ENCODE measurements at places on chromosomes 4 and X. TPM values are rescaled to one million over a fixed set of nuclear protein-coding genes. Genes with fewer than 3 reads are reported as not detected.
A peak's percentile ranks its signal among the peaks of the same experiment; 100 is the strongest.

Gene LRP2BP
- 0.74 TPM for total RNA-seq

DNA sequence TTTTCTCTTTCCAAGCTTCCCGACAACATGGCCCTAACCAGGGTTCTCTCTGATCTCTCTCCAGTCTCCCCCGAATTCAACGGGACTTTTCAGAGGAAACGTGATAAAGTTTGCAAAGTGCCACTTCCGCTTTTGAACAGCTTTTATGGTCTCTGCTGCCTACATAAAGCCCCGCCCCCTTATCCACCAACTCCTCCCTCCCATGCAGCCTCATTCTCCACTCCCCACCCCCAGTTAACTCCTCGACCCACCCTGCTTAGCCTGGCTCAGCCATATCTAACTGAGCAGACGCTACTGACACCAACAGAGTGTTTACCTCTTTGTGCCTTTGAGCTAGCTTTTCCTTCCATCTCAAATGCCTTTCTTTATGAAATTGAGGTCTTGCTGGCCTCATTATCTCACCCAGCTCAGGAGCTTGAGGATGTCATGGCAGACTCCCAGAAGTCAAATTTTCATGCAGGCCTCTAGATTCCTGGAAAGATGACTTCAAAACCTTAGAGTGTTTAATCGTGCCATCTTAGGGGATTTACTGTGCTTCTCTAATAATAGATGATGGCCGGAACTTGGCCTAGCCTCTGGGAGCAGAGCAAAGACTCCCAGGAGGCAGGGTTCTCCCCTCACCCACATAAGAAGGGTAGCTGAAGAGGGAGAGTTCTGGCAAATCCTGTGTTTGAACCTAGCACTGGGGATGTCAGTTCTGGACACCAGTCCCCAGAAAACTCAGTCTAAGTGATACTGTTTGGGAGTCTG is 606.0 kb downstream of the BCOR start:
- no peak for DNase-seq

- DNase-seq: no peak
These were observed 47.4 kb downstream of the C4orf33 start for GRCh38 chr4:129143359-129143758.

GRCh38 chr4:41358647-41359421 is 102.1 kb downstream of the UCHL1 start:
- DNase-seq: peak; percentile 42

GRCh38 chr4:10416441-10416840 is 40.8 kb downstream of the ZNF518B start:
- no peak for DNase-seq

DNA sequence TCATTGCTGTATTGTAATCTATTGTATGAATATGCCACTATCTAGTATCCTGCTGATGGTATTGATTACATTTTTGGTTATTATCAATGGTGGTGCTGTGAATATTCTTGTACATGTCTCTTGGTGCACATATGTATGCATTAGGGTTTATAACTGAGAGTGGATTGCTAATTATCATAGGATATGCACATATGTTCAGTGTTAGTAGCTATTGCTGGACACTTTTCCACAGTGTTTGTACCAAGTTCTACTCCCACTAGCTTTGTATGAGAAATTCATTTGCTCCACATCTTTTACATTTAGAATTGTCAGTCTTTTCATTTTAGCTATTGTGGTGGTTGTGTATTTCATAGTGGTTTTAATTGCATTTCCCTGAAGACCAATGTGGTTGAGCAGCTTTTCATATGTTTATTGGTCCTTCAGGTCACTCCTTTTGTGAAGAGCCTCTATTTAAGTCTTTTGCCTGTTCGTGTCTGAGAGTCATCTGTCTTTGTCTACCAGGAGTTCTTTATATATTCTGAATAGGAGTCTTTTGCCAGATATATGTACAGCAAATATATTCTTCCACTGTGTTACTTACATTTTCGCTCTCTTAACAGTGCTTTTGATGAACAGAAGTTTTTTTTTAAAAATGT is 87.1 kb downstream of the TBC1D19 start:
- no peak for DNase-seq

DNA sequence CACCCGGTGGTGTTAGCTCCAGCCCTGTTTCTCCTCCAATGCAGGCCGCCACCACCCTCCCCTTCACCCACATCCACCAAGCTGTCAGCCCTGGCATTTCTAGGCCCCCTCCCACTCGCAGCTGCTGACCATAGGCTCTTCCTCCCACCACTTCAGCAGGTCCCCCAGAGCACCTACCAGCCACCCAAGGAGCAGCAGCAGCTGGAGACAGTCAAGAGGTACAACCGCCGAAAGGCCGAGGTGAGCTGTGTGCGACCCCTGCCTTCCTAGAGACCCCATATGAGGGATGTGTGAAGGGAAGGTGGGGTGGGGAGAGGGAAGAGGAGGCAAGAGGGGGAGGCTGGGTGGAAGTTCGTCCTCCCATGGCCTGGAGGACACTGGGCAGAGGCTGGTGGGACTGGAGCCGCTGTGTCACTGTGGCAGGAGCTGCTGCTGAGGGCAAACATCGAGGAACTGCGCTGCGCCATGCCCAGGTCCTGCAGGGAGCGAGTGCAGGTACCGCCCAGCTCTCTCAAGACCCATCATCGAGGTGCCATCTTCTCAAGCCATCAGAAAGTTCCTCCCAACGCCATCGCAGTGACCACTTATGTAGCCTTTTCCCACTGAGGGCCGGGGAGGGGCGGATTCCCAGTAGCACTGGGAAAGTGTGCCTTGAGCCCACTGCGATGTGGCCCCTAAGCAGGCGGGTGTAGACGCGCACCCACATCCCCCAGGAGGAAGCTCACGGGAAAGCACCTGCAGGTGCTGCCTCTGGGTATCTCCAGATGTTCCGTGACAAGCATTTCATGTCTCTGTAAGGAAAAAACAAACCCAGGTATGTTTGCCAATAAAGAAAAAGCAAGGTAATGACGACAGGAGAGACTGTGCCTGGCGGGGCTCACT is 19.2 kb upstream of the RNF4 start:
- no peak for DNase-seq
